ENCODE measurements at places on chromosomes 1 and 21. TPM values are rescaled to one million over a fixed set of nuclear protein-coding genes. Genes with fewer than 3 reads are reported as not detected.

LCE5A gene
- total RNA-seq, result not detected

GPR37L1 gene
- 0.21 TPM for total RNA-seq

ANP32E gene
- total RNA-seq, result 36.3 TPM

ITGB2 gene
- 19.1 TPM for total RNA-seq

MX1 gene
- 15.0 TPM for total RNA-seq

MEGF6 gene
- total RNA-seq, result 16.7 TPM

Data from right cardiac atrium (tissue), 5 donors.